Stimulated activated CD8-positive, alpha-beta memory T cell treated with anti-CD3 and anti-CD28 coated beads, Interleukin-12 subunit alpha, Interleukin-12 subunit beta, amount 100 ng/mL, for 4 hours (primary cell): ENCODE measurements at places on chromosomes 1 and 21.

- DNase-seq: peak; percentile 37
Observed at GRCh38 chr1:203325026-203325417, 19.7 kb downstream of the BTG2 start.

- no peak for DNase-seq
Observed at GRCh38 chr1:55275941-55276341, 60.8 kb upstream of the USP24 start.

DNA sequence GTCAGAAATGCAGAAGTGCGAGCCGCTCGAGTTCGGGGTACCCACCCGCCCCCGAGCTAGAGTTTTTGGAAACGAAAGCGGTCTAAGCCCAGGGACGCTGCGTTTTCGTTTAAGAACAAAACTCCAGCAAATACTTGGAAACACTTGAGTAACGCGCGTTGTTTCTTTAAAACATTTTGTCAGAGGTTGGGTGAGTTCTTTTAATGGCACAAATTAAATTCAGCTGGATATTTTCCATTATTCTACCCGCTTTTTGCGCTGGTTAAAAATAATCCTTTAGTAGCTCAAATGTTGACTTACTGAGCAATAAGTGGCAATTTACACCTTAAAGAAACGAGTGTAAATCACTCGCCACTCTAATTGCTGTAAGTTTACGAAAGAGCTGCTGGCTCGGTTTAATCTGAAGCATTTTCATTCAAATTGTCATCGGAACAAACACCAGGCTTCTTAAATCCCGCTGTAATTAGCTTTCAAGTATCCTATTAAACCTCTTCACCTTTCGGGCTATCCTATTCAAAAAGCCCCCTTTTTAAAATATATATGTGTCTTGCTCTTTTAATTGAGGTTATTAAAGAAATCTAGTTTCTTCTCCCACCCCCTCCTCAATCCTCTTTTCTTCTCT is 1.5 kb downstream of the LHX8 start:
- no peak for DNase-seq

DNA sequence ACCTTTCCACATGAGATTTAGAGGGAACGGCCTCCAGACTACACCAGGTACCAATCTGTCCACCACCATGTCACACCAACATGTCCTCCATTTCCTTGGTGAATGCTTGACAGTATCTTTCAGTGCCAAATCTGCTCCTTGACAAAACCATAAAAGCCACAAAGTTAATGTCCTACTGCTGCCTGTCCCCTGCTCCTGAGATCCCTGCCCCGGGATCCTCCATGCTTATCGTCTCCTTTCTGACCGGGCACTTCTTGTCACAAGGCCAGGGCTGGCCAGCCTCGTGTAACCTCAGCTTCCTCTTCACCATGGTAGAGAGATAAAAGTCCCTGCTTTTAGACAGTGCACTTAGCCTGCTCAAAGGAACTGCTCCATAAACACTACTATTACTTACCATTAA is 136.2 kb downstream of the NAV1 start:
- DNase-seq: no peak

DNA sequence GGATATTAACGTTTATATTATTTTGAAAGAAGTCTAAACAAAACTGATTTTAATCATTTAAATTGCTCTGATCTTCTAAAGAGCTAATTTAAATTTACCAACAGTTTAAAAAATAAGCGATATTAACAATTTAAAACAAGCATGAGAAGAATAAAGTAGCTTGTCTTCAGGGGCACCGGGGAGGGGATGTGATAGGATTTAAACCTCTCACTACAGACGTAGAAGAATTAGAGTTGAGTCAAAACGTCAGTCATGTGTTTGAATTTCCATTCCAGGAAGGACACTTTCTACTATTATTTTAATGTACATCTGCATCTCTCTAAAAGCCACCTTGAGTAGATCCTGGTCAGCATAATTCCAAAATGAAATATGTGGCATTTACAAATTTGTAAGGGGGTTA is 58.2 kb upstream of the TPTE start:
- DNase-seq: no peak

- DNase-seq: no peak
Observed at GRCh38 chr1:199124351-199124750, 485.5 kb downstream of the PTPRC start.

GRCh38 chr21:31683029-31683428 is 23.5 kb downstream of the SOD1 start:
- no peak for DNase-seq

GRCh38 chr1:221217029-221217428 is 337.8 kb downstream of the HLX start:
- DNase-seq: no peak

DNA sequence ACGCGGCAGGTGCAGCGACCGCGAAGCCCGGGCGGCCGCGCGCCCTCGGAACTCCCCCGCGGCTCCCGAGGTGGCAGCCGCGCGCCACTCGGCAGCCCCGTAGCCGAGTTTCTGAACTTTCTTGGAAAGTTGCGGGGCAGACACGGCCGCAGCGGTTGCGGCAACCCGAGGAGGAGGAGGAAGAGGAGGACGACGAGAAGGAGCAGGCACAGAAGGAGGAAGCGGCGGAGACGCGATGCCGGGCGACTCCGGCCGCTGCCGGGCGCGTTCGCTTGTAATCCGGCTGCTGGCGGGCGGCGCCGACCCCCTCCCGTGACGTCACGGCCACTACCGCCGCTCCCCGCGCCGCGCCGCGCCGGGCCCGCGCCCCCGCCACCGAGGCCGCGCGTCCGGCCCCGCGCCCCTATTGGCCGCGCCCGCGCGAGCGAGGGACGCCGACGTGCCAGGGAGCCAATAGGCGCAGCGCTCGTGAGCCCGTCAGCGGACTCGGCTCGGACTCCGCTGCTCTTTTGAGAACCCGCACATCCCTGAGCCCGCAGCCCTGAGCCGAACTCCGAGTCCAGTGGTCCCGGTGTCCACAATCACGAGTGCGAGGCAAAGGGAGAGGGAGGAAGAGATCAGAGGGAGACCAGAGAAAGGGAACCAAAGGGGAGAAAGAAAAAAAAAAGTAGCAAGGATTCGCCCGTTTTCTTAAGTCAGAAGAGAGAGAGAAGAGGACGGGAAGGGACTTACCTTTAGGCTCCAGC is 736 bp upstream of the BARHL2 start:
- DNase-seq: no peak

- DNase-seq: no peak
Observed at GRCh38 chr1:99737016-99737415, 29.4 kb downstream of the FRRS1 start.

- DNase-seq: no peak
Observed at GRCh38 chr1:94160811-94161210, 39.9 kb upstream of the ABCA4 start.

GRCh38 chr1:7116001-7116400 is 330.7 kb downstream of the CAMTA1 start:
- no peak for DNase-seq

DNA sequence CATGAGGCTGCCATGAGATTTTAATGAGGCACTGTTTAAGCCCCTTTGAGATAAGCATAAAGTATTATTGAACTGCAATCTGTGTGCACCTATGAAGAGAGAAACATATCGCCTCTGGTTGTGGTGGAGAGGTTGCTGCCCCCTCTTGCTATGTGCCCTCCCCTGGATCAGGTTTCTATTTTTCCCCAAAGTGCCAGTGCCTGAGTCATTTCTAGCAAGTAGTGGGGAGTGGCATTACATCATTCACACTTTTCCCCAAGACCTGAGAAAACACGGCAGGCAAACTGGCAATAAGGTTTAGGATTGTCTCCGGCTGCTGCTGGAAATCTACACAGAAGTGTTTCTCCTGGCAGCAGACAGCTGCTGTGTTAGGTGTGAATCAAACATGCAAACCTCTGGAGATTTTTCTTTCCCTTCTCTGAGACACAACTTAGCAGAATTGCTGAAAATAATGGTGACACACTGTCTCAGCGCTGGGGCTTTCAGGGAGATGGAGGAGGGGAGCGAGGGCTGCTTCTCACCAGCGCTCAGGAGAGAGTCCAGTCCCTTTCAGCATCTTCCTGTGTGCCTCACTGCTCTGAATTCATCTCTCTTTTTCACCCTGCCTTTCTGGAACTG is 13.7 kb upstream of the RGS16 start:
- DNase-seq: no peak

- DNase-seq: no peak
Observed at GRCh38 chr21:16570171-16570570, 840.4 kb downstream of the USP25 start.

- DNase-seq: no peak
Observed at GRCh38 chr21:28704746-28705145, 287.9 kb downstream of the LTN1 start.

- DNase-seq: no peak
Observed at GRCh38 chr1:217191441-217191840, 439.4 kb downstream of the GPATCH2 start.
